ENCODE measurements at places on chromosomes 16 and 17. TPM values are rescaled to one million over a fixed set of nuclear protein-coding genes. Genes with fewer than 3 reads are reported as not detected.

GRCh38 chr16:1877804-1878203 lies 5.8 kb upstream of the MEIOB start:
- no peak for DNase-seq

- DNase-seq: no peak
Observed at GRCh38 chr17:41256291-41256685, 1.1 kb downstream of the KRTAP9-9 start.

CCL17 gene
- total RNA-seq: not detected

SLFN5 gene
- 64.2 TPM for total RNA-seq

- DNase-seq: no peak
Observed at GRCh38 chr17:3695129-3695722, 729 bp downstream of the P2RX5 start.

GRCh38 chr17:79915850-79916430 lies 76.7 kb upstream of the CBX4 start:
- peak; percentile 28 for DNase-seq

DNA sequence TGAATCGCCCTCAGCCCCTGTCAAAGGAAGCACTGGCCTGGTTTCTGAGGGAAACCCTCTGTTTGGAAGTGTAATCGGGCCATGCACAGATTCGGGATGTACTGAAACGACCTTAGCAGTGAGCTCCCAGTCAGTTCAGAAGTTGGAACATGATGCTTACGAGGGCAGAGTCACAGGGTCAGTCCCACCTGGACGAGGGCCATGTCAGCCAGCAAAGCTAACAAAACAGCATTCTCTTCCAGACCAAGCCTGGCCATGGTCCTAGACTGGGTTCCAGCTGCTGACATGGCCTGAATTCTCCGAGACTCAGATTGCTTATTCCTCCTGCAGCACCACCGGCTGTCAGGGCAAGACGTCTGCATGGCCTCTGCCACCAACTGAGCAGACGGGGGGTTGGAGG lies 192.2 kb upstream of the WSCD1 start:
- no peak for DNase-seq

DNA sequence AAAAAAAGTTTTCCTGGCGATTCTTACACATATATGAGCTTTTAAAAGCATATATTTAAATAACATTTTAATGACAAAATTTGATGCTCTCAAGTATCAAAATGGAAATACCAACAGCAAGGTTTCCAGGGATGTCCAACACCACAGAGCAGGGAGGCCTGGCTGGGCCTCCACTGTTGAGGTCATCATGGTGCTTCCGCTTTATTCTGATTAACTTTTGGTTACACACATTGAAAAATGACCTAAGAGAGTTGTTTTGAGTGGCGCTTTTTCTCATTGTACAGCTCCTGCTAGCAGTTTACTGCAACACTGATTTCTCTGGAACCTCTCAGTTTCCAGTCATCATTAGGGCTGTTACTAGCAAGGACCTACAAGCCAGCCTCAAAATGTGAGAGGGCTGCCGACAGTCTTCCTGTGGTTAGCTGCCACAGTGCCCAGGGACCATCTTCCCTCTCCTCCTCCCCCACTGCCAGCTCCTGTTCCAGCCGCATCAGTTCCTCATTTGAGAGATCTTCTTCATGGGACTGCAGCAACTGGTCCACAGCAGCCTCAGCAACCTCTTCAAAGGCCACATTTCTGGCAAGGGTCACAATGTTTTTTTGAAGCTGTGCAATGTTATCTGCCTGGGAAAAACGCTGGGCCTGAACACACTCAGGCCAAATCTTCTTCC lies 21.3 kb downstream of the DEF8 start:
- no peak for DNase-seq

GRCh38 chr16:4746215-4746614 lies 11.9 kb downstream of the DNAAF8 start:
- no peak for DNase-seq

SLC5A10 gene
- not detected for total RNA-seq

MYL4 gene
- total RNA-seq: not detected

DNA sequence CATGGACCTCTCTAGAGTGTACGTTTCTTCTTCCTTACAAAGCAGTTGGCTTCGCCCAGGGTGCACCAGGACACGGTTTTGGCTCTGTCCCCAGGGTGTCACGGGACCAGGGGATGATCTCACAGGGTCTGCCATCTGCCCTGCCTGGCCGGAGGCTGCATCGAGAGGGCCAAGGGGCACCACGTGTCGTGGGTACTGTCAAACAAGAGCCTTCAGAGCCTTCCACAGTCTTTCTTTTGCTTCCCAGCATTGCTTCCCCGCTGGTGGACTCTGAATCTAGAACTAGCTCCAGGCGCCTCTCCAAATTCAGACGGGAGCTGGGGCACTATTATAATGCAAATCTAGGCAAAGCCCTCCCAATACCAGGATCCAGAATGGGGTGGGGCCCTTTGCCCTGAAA lies 47.9 kb downstream of the MAPT start:
- DNase-seq: no peak

MYH1 gene
- total RNA-seq: not detected

- DNase-seq: no peak
Observed at GRCh38 chr16:49049191-49049590, 232.4 kb downstream of the CBLN1 start.

GRCh38 chr17:59329176-59330052 lies 2.0 kb upstream of the YPEL2 start:
- peak; percentile 75 for DNase-seq

DNA sequence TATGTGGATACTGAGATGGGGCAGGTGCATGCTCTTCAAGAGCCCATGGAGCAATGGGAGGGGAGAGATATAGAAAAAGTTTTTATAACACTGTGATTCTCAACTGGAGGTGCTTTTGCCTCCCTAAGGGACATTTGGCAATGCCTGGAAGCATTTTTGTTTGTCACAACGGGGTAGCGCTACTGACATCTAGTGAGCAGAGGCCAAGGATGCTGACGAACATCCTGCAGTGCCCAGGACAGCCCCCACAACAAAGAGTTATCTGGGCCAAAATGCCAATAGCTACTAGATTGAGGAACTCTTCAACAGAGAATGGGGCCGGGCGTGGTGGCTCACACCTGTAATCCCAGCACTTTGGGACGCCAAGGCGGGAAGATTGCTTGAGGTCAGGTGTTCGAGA lies 67.2 kb upstream of the CLEC3A start:
- no peak for DNase-seq

- DNase-seq: no peak
Observed at GRCh38 chr16:66267292-66268014, 99.0 kb upstream of the CDH5 start.

LUC7L gene
- 33.3 TPM for total RNA-seq

DNA sequence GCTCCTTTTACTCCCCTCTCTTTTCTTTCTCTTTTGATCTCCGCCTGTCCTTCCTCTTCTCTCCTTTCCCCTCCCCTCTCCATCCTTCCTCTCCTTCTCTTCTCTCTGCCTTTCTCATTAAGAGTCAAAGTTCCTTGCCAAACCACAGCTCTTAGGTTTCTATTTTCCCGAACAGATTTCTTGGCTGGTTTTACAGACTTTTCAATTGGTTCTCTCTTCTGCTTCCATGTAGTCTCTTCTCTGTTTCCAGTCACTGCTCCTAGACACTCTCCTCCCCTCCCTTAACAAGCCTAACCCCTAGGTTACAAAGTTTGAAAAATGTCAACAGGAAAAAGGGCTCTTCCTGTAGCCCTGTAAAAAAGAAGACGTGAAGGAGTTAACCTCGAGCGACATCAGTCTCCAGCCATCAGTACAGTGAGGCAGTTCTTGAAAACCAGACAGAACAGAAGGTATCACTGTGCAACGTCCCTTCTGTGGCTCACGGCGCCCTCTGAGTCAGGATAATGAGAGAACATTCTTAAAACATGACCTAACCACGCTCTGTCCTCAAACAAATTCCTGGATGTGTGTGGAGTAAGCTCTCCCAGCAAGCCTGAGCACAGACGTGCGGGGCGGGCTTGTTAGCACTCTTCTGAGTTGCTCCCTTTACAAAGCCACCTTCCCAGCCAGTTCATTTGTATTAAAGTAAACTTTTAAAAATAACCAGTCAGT lies 11.6 kb upstream of the MARCHF10 start:
- peak; percentile 99 for DNase-seq

GRCh38 chr17:33521784-33522183 lies 228.7 kb upstream of the ASIC2 start:
- DNase-seq: no peak

- peak; percentile 38 for DNase-seq
Observed at GRCh38 chr17:80920441-80920840, 71.2 kb upstream of the CHMP6 start.

DNA sequence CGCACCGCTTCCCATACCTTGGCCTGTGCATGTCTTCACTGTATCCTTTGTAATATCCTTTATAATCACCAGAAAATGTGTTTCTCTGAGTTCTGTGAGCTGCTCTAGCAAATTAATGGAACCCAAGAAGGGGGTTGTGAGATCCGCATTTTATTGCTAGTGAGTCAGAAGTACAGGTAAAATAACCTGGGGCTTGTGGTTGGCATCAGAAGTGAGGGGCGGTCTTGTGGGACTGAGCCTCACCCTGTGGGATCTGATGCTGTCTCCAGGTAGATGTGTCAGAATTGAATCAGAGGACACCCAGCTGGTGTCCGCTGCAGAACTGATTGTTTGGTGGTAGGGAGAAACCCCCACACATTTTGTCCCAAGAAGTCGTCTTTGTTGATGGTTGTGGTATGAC lies 382.4 kb downstream of the SNX29 start:
- DNase-seq: no peak

CDRT4 gene
- 0.56 TPM for total RNA-seq

CD300LF gene
- not detected for total RNA-seq

GRCh38 chr16:5025171-5025632 lies 8.5 kb downstream of the NAGPA start:
- DNase-seq: no peak

GRCh38 chr17:10738521-10739258 lies 8.9 kb upstream of the TMEM220 start:
- no peak for DNase-seq

DNA sequence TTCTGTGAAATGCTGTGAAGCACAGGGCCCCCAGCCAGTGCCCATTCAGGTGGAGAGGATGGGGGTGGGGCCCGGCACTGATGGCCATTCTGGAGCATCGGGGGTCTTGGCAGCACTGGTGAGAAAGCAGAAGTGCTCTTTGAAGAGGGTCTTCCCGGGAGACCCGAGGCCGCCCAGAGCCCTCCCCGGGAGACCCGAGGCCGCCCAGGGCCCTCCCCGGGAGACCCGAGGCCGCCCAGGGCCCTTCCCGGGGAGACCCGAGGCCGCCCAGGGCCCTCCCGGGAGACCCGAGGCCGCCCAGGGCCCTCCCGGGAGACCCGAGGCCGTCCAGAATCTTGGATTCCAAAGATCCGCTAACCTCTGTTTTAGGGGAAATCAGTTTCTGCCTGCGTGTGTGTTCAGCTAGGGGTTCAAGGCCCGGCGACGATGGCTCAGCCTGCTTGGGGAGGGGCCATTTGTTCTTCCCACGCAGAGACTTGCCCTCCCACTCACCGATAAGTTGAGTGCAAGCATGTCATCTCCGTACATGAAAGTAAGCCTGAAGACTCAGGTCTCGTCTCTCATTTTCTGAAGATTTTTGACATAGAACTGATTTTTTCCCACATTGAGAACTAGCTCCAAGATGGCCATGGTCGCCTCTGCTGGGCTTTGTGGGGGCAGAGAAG lies 35.2 kb upstream of the CAPN15 start:
- DNase-seq: no peak

DNA sequence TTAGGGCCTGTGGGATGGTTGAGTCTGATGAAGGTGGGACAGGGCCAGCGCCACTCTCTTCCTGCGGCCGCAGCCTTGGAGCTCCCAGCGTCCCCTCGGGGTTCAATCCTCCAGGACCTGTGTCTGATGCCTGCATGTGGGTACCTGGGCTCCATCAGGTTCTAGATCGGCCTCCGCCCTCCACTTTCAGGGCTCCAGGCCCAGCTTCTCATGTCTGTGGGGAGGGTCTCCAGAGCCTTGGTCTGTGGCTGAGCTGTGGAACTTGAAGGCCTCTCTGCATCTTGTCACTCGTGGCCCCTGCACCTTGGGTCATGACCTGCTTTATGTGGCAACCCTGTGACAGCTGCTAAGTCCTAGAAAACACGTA lies 89.8 kb upstream of the ZNF750 start:
- no peak for DNase-seq

HOXB6 gene
- 11.1 TPM for total RNA-seq

NMT1 gene
- total RNA-seq: 60.6 TPM

All from IMR-90 (cell line).